Colonic mucosa (tissue), 4 donors: ENCODE measurements at places on chromosomes 6 and 20. TPM values are rescaled to one million over a fixed set of nuclear protein-coding genes. Genes with fewer than 3 reads are reported as not detected.

SGK2 gene
- 80.2 TPM for total RNA-seq

DCDC2 gene
- 3.3 TPM for total RNA-seq

UFL1 gene
- total RNA-seq: 28.6 TPM

CNBD2 gene
- total RNA-seq: 3.3 TPM

APOBEC2 gene
- 0.22 TPM for total RNA-seq

ZDHHC14 gene
- total RNA-seq: 8.4 TPM

BHLHE23 gene
- not detected for total RNA-seq

SEMG1 gene
- 0.42 TPM for total RNA-seq

CITED2 gene
- total RNA-seq: 113 TPM

TENT5A gene
- 20.1 TPM for total RNA-seq

NKX2-2 gene
- 1.4 TPM for total RNA-seq

PHACTR1 gene
- 1.7 TPM for total RNA-seq

SMOC2 gene
- 25.6 TPM for total RNA-seq

PRRT1 gene
- total RNA-seq: 0.72 TPM

C20orf204 gene
- total RNA-seq: 3.3 TPM

IYD gene
- 10.4 TPM for total RNA-seq

RBM24 gene
- 4.9 TPM for total RNA-seq

TXLNB gene
- total RNA-seq: 0.22 TPM

THEMIS gene
- 0.96 TPM for total RNA-seq

GPR63 gene
- 0.96 TPM for total RNA-seq
